ENCODE measurements at places on chromosomes 7 and 10.

- no peak for DNase-seq
Observed at GRCh38 chr10:944034-944831, 12.7 kb upstream of the LARP4B start.

DNA sequence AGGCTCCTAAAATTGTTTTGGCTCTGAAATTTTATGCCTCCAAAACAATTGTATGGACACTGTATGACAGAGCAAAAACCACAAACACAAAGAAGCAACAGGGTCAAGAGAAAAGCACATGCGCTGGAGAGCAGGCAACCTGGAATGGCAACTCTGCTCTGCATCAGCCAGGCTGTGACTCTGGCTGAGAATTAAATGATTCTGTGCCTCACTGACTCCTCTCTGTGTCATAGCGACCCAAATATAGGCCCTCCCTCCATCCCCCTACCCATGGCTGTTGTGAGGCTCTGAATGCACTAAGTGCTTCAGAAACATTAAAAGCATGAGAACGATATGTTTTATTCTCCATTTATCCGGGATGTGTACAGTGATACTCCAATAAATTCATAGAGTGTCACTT is 24.9 kb upstream of the NEBL start:
- DNase-seq, result no peak

- no peak for DNase-seq
Observed at GRCh38 chr7:26356929-26357798, 65.5 kb downstream of the SNX10 start.

GRCh38 chr7:111647881-111648280 is 85.6 kb upstream of the IMMP2L start:
- no peak for DNase-seq

DNA sequence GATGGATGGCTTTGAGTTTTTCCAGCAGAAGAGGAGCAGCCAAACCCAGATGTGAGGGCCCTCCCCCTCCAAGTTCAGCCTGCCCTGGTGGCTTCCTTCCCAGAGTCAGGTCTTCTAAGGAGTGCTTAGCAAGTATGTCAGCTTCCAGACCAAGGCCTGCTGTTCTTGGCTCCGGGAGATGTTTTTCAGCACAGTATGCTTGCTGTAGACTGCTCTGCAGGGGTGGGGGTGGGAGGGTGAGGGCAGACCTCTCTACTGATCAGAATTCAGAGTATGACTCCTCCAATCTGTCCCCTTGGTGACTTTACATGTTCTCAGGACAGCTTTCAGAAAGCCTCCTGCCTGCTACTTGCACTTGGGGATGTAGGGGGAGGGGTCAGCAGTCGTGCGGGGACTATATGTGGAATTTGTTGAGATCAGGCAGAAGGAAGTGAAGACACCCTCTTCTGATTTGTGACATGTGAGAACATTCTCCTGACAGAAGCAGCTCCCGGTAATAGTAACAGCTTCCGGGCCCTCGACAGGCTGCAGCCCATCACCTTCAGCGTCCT is 516.4 kb upstream of the ZMIZ1 start:
- no peak for DNase-seq

GRCh38 chr7:132520591-132521280 is 55.5 kb downstream of the PLXNA4 start:
- no peak for DNase-seq

DNA sequence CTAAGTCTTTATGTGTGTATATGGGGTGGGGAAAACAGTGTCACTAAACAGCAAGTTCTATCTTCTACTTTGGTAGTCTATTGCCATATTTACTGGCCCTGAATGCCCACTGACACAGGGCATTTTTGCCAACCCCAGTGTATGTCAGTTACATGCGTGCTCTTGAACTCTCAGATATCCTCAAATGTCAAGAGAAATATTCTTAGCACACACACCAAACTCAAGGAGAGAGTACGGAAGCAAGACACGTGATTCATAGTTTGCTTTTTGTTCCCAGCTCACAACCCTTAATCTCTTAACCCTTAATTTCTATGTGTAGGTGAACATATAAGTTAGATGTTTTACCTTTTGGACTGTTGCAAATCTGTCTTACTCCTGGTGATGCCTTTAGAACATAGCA is 39.3 kb downstream of the EPC1 start:
- no peak for DNase-seq

GRCh38 chr10:3987143-3987974 is 202.3 kb upstream of the KLF6 start:
- no peak for DNase-seq

DNA sequence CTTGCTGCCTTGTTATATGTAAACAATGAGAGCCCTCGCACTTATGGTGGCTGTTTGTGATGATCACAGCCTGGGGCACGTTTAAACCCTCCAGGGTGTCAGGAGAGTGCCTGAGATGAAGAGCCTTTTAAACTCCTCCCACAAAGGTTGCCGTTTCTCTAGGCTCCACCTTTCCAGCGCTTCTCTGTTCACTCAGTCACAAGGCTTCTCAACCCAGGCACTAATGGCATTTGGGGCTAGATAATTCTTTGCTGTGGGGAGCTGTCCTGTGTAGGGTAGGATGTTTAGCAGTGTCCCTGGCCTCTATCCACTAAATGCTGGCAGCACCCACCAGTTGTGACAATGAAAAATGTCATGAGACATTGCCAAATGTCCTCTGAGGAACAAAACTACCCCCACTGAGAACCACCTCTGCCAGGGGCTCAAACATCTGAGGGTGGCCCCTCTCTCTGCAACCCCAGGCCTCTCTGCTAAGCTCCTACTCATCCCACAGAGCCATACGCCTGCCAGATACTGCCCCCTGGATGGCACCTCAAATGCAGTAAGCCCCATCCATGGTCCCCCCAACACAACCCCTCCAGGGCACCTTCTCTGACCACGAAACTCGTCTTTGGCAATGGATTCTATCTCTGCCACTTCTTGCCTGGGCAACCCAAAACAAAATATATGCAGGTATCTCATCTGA is 144.3 kb upstream of the ZMIZ1 start:
- DNase-seq, result no peak

Data from central memory CD4-positive, alpha-beta T cell (primary cell).